Panc1 (cell line): ENCODE measurements at places on chromosomes 11 and 22.

GRCh38 chr11:72475381-72475780, 41.0 kb upstream of the CLPB start:
- no peak for DNase-seq

DNA sequence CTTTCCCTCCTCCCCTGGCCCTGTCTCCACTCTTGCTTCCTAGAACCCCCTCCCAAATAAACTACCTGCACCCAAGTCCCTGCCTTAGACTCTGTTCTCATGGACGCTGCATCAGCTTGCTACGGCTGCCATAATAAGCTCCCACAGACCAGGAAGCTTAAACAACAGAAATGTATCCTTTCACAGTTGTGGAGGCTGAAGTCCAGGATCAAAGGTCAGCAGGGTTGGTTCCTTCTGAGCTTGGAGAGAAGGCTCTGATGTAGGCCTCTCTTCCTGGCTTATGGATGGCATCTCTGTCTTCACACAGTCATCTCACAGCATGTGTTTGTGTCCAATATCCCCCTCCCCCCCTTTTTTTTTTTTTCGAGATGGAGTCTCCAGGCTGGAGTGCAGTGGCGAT, 23.4 kb downstream of the CBX7 start:
- DNase-seq = no peak

- DNase-seq = no peak
Measured at GRCh38 chr11:10973416-10973815, 115.6 kb upstream of the ZBED5 start.

GRCh38 chr22:20458530-20459151, 21.0 kb upstream of the SCARF2 start:
- no peak for DNase-seq

DNA sequence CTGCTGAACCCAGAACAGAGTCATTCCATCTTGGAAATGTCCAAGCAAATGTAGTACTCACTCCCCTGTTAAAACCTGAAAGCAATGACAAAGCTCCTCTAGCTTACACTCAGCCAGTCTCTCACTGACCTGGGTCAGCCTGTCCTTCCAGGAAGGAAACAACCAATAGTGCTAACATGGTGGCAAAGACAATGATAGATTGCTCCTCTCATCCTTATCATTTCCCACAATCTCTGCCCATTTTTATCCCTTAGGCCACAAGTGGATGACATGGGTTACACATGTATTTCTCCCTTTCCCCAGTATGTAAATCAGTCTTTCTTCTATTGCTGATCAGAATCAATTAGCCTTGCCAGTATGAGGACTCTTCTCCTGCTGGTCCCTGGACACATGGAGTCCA, 154.6 kb upstream of the SESN3 start:
- no peak for DNase-seq

- no peak for DNase-seq
Measured at GRCh38 chr11:78110830-78111229, 28.6 kb downstream of the ALG8 start.

DNA sequence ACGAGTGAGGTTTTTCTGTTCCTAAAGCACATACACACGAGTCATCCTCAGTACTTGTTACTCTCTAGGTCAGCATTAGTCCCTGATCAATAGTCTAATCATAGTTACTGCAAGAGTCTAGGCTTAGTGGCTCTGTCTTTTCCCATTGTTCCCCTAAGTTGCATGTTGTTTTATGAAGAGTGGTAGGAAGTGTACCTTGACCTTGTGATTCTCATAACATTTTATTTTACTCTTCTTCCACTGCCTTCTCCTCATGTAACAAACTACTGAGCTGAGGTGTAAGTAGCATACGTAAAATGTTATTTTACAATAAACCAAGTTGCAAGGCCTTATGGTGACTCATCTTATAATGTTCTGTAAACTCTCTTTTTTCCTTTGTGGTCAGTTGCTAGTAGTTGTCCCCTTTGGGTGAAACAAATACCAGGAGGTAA, 15.0 kb downstream of the METTL15 start:
- no peak for DNase-seq

DNA sequence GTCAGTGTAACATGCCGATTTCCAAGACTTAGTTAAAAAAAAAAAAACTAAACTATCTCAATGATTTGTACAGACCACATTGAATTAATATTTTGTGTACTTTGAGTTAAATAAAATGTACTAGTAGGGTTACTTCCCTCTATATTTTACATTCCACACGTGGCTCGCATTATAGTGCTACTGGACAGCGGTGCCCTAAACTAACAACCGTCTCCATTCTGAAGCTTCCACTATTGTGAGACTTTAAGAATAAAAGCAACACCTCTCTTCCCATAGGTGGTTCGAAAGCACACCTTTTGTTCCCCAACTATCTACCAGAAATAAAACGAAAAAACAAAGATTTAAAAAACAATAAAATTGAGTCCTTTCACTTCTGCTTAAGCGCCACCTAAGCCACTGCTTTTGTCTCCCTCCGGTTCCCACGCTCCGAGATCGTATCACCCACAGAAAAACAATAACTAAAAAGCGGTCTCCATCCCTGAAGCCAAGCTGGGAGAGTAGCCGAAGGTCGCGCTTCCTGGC, 380 bp upstream of the TTC17 start:
- no peak for DNase-seq

DNA sequence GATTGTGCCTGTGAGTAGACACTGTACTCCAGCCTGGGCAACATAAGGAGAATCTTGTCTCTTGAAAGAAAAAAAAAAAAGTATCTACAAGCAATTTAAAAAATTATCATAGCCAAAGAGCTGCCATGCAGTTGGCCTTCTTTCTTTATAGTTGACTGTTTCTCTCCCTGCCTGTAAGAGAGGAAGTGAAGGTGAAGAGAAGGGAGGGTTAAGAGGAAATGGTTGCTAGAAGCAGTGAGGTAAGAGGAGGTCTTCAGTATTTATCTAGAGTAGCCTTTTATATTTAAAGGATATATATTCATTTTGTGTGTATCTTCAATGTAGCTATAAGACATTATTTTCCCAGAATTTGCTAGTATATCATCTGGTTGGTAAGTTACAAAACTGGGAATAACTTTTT, 217.9 kb downstream of the TMEM135 start:
- DNase-seq = no peak
